Caudate nucleus (tissue), 63 donors: ENCODE measurements at places on chromosomes 5 and 9.

GRCh38 chr5:36985387-36985786 lies 108.8 kb downstream of the NIPBL start:
- no peak for DNase-seq

- no peak for DNase-seq
Observed at GRCh38 chr5:80961376-80962281, 1.5 kb downstream of the RASGRF2 start.

- no peak for DNase-seq
Observed at GRCh38 chr5:88888848-88889188, 5.8 kb upstream of the MEF2C start.

- no peak for DNase-seq
Observed at GRCh38 chr5:169545762-169546161, 37.8 kb upstream of the SPDL1 start.

DNA sequence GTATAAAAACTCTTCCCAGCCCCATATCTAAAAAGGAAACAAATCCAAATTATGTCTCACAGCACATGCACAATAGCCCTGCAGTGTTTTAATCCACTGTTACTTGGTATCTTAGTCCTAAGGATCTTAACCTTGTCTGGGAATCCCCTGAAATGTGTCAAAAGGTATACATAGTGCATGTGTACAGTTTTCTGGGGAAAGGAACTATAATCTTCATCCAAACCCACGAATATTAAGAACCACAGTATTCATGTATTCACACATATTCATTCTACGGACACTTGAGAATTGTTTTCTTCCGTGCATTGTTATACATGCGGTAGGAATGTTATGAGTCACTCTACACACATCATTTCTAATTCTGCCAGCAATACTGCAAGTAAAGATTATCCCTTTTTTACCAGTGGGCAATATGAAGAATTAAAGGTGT lies 47.8 kb upstream of the SNX2 start:
- no peak for DNase-seq

DNA sequence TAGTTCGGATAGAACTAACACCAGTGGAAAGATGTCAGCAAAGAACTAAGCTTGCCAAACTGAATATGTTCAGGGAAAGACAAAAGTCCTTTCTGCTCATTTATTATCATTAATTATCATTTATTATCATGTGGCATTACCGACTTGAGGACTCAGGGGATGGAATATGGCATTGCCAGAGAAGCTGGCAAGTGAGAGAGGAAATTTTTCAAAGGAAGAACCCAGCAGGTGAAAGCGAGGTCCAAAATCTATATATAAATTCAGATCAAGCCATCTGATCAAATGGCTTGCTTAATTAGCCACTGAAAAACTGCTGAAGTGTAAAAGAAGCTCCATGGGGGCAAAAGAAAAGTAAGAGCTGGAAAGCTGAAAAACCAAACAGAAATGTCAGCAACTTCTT lies 1049.6 kb upstream of the SEMA6A start:
- DNase-seq: no peak

- DNase-seq: no peak
Observed at GRCh38 chr5:146440870-146441495, 6.2 kb upstream of the TCERG1 start.

GRCh38 chr5:172548311-172548731 lies 92.7 kb upstream of the NEURL1B start:
- DNase-seq: no peak

GRCh38 chr9:33220681-33221567 lies 19.0 kb upstream of the SPINK4 start:
- no peak for DNase-seq

GRCh38 chr9:34896112-34896511 lies 62.0 kb upstream of the PHF24 start:
- no peak for DNase-seq

GRCh38 chr5:81787474-81788242 lies 36.8 kb upstream of the SSBP2 start:
- no peak for DNase-seq

DNA sequence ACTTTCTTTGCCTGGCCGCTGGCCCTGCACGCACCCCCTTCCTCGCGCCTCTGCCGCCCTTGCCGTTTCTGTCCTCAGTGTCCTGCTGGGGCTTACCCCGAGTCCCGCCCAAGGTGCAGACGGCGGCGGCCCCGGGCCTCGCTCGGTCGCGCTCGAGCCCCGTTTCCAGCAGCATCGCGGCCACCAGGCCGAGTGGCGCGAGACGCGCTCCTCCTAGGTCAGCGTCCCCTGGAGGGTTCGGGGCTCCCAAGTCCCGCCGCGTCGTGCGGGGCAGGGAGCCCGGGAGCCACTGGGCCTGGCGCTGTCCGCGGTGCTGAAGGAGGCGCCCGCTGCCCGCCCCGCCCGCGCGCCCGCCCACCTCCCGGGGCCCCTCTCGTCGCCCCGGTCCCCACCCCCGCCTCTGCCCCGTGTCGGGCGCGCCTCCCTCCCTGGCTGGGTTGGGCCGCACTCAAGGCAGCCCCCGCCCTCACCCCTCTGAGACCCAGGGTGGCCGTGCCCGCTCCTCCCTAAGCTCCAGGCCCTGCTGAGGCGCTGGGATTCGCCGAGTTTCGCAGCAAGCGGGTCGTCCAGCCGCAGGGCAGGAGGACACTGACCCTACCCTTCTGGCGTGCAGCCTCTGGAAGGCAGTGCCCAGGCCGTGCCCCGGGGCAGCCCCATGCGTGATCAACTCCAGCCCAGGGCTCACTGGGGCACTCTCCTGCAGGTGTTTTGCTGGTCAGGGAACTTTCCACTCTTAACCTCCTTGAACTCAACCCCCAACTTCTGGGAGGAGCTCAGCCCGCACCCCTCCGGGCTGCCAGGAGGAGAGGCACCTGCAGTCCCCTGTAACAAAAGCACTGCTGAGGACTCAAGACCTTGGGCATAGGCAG lies at the start of gene LHX3:
Gene LHX3, minus strand, starts transcription at position 291 of the 869 bp plus-strand sequence. Its CDS starts 116 bp downstream, at position 175.
- no peak for DNase-seq

- no peak for DNase-seq
Observed at GRCh38 chr9:7415836-7416235, 383.7 kb downstream of the DMAC1 start.

- no peak for DNase-seq
Observed at GRCh38 chr5:178433273-178433775, 156.9 kb downstream of the COL23A1 start.

GRCh38 chr5:158485604-158486081 lies 614.1 kb downstream of the EBF1 start:
- DNase-seq: no peak

DNA sequence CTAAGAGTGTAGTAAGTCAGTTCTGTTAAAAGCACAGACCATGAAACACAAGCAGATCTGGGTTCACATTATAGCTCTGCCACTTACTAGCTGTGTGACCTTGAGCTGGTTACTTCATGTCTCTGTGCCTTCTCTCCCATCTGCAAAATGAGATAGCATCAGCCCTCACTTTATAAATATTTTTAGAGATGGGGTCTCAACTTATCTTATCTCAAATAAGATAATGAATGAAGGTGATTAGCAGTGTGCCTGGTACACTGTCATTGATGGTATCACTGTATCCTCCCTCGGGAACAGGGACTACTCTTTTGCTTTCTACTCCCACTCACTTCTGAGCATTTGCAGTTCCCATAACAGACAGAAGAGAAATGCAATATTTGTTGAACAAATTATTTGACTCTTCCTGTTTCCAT lies 52.4 kb downstream of the GALNT10 start:
- DNase-seq: no peak

GRCh38 chr9:88056876-88057275 lies 81.4 kb downstream of the SPATA31C2 start:
- no peak for DNase-seq

DNA sequence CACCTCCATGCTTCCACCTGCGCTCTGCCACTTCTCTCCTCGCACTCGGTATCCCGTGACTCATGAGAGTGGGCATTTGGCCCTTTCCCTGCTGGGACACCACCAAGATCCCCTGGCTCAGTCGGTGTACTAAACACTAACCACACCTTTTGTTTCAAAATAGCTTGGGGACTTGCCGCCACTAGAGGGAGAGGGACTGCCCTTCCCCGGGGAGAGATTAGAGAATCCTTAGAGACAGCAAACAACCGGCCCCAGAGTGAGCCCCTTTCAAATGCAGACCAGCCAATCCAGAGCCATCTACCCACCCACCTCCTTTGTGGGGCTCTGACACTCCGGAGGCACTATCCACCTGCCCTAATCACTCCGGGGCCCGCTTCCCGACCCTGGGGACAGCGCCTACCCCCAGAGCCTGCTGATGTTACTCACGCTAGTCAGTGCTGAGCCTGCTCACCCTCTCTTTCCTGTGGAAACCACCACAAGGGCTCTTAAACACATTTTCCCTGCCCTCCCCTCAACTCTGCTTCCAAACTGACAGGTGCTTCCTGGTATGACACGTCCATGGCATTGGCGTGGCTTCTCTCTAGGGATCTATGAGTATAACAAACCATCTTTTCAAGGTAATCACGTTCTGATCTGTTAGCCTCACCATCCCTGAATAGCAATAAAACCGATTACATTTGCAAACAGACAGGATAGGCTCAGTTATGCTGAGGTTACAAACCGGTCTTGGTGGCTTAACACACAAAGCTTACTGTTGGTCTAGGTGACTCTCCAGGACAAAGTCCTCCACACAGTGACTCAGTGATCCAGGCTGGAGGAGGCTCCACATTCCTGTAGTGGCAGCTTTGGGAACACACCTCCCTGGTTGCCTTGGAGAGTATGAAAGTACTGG lies 180.1 kb upstream of the MVB12B start:
- no peak for DNase-seq

DNA sequence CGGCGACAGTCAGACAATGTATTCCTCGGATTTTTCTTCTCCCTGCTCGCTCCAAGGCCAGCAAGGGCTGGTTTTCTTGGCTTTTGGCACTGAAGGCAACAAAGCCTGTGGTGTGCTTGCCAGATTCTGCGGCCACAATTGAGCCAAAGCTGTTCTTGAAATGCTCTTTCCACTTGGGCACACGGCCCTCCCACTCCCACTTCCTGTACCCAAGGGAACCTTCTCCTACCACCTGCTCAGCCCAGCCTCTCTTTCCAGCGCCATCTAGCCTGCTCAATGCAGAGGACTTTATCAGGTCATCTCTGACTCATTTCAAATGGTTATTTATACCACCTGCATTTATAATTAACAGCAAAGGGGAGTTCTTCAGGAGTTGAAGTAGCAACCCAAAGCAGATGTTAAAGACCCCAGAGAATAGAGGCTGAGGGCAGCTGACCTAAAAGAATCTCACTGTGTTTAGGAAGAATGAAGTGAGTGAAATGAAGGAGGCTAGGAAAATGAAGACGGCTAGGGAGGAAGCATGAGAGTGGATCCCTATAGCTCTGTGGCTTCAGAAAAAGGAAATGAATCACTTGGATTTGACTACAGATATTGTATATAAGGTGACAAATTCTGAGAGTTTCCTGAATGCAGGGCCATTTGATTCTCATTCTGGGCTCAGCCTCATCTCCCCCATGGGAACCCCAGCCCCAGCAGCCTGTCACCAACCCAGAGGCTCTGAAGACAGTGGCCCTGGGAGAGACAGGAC lies 439.0 kb downstream of the ENC1 start:
- DNase-seq: no peak

GRCh38 chr9:69115621-69116020 lies 58.5 kb upstream of the TJP2 start:
- DNase-seq: no peak

DNA sequence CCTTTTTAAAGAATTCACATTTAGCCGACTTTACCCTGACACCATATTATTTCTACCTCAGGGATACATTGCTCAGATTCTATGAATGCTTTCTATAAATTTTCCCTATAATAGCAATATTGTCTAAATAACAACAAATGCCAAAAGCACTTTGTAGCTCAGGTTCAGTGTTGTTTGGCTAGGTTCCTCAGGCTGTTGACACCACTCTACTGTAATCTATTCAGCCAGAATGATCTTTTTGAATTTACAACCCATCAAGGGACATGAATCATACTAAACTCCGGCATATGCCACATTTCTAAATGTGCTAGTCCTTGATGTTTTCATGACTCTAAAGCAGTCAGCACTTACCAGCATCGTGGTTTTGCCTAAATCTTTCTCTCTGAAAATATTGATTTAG lies 641.5 kb upstream of the CDH10 start:
- no peak for DNase-seq

- no peak for DNase-seq
Observed at GRCh38 chr5:178361657-178362445, 129.2 kb upstream of the PHYKPL start.

- no peak for DNase-seq
Observed at GRCh38 chr5:27708534-27708933, 670.1 kb upstream of the CDH9 start.

- no peak for DNase-seq
Observed at GRCh38 chr5:67211926-67212325, 15.3 kb upstream of the CD180 start.

DNA sequence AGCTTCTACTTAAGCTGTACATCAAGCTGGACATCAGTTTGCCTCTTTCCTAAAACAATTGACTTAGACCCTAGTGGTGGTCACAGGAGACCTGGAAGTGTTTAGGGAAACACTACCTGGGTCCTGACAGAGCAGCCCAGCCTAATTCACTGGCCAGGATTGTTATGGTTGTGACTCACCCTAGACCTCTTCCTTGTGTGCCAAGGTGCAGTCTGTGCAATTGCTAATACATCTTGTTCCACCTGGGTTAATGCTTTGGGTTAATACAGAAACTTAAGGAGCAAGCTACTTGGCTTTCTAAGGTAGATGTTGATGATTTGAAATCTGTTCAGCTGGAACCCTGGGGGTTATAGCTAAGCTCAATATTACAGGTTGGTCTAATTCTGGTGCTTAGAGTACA lies 48.7 kb upstream of the SLC46A2 start:
- no peak for DNase-seq

- DNase-seq: no peak
Observed at GRCh38 chr5:23026252-23027170, 173.4 kb upstream of the CDH12 start.
